ENCODE measurements at places on chromosomes 4 and X.

GRCh38 chr4:154779362-154779947 is 1.6 kb upstream of the RBM46 start:
- DNase-seq = no peak

DNA sequence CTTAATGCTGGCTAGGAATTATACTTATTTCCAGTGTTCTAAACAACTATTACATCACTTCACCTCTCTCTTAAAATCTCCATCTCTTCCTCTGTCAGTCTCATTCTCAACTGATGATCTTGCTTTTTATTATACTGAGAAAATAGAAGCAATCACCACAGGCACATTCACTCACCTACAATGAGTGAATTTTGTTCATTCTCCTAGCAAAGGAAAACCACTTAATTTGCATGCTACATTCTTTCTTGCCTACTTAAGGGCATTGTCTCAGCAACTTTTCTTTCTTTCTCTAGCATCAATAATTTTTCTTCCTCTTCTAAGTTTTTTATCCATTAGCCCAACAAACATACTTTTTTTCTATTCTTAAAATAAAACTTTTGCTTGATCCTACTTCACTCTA is 21.1 kb upstream of the USP38 start:
- no peak for DNase-seq

DNA sequence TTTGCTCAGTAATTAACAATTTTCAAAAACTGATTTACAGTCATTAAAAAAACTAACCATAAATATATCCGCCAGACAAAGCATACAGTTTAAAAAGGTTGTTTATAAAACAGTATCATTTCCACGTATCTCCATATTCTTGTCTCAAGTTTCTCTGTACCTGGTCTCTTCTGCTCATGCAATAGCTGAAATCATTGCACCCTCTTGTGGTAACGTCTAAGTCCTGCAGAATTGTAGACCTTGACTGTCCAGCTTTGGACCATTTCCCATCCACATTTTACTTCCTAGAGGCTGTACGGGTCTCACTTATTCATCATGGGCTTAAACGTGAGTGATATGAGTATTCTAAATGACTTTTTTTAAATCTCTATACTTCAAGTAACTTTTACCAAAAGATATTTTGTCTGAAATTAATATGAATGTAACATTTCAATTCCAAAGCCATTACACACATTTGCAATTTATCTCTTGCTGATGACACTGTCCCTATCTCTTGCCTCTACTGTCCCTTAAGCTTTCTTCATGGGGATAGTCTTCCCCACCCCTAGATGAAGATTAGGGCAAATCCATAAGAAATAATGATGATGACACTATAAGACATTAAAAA is 118.5 kb downstream of the BTC start:
- no peak for DNase-seq

DNA sequence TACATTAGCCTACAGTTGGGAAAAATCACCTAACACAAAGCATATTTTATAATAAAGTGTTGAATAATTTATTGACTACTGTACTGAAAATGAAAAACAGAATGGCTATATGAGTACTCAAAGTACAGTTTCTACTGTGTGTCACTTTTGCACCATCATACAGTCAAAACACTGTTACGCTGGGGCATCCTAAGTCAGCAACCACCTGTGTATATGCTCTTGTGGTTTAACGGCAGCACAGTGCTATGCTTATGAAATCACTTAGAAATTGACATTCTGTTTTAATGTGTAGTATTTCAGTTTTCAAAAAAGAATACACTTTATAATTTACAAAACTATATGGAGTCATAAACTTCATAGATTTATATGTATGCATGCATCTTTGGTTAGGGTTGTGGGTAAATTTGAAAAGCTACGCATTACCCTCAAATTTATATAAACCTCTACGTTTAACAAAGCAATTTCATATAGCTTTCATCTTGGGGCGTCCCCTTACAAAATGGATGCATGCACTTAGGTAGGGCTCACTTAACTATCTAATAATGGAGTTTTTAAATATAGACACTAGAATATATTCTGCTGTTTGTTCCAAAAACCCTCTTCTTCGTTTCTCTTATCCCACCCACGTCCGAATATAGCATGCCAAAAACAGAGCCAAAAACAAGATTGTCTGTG is 690 bp upstream of the NEIL3 start:
- no peak for DNase-seq

- no peak for DNase-seq
Measured at GRCh38 chr4:79898055-79898454, 175.0 kb downstream of the ANTXR2 start.

DNA sequence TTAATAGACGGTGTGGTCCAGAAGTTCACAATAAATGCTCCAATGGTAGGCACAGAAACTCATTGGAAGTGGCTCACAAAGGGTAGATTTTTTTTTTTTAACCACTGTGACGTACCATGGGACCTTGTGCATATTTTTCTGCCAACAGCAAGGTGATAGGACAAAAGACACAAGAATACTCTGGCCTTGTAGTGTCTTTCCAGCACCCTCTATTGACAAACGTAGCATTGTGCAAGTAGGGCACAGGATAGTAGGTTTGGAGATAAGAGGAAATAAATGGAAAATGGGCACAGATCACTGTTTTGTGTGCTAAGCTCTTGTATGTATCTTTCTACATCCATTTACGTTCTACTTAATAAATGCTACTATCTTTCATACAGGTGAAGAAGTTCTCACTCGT is 2054.9 kb downstream of the PCDH7 start:
- DNase-seq = no peak

DNA sequence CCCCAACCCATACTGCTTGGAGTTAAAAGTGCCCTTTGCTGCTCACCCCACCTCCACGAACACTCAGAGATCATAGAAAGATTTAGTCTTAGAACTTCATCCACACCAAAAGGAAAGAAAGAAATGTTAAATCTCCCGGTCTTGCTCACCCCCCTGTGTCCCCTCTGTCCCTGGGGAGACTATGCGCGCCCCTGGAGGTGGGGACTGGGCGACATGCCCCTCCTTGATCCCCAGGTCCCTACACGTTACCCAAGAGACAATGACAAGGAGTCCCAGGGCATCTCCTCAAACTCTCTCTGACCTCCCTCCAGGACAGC is 620 bp downstream of the ITM2A start:
- no peak for DNase-seq

DNA sequence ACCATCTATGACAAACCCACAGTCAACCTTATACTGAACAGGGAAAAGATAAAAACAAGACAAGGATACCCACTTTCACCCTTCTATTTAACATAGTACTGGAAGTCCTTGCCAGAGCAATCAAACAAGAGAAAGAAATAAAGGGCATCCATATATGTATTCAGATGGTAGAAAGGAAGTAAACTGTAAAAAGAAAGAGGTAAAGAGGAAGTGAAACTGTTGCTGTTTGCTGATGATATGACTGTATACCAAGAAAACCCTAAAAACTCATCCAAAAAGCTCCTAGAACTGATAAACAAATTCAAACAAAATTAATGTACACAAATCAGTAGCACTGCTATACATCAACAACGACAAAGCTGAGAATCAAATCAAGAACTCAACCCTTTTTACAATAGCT is 538.7 kb upstream of the PABPC4L start:
- no peak for DNase-seq

DNA sequence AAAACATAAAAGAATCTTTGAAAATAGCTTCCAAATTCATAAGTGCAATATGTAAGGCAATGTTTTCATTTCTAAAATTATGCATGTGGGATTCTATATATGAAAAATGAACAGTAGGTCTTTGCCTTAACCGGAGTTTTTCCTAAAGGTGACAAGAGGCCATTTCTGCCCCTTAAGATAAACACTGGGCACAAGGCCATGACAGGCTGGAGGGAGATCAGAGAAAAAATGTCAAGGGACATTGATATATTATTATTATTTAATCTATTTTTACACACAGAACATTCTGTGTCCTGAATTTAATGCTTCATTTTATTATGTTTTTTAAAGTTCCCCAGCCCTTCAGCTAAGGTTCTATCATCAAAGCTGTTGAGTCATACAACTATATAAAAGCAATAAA is 118.8 kb downstream of the CHM start:
- no peak for DNase-seq

DNA sequence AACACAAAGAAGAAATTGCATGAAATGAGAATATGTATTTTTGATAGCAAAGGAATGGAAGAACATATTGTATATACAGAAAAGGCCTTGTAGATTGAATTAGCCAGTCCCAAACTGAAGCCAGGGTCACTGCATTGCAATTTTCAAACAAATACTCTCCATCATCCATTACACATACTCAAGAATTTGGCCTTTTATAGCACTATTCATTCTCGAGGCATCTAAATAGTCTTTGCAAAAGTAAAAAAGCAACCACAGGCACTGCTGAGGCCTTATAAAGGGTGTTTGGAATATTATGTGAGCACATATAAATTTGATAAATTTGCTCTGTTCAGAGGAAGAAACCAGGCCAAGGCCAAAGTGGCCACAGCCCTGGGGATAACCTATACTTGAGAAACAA is 123.0 kb downstream of the ZNF827 start:
- no peak for DNase-seq

GRCh38 chrX:7941390-7942042 is 14.3 kb upstream of the PNPLA4 start:
- DNase-seq = no peak

GRCh38 chr4:89482251-89482650 is 174.7 kb upstream of the GPRIN3 start:
- DNase-seq = no peak

DNA sequence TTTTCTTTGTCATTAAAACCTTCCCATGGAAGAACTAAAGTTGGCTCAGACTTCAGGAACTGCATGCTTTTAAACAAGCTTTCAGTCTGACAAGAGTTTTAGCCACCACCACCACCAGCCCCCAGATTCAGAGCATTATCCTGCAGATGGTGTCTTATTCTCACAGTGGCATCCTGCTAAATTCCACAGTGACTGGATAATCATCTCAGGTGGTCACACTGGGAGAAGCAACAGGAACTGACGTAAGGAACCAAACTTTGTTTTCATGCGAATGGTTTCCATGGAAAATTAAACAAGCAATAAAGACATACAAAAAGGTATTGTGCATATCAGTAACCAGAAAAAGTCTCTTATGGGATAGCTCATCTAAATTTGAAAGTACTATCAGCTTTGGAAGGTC is 370.7 kb downstream of the FBXW7 start:
- no peak for DNase-seq

- DNase-seq = no peak
Measured at GRCh38 chr4:87657525-87657924, 7.4 kb downstream of the DMP1 start.

DNA sequence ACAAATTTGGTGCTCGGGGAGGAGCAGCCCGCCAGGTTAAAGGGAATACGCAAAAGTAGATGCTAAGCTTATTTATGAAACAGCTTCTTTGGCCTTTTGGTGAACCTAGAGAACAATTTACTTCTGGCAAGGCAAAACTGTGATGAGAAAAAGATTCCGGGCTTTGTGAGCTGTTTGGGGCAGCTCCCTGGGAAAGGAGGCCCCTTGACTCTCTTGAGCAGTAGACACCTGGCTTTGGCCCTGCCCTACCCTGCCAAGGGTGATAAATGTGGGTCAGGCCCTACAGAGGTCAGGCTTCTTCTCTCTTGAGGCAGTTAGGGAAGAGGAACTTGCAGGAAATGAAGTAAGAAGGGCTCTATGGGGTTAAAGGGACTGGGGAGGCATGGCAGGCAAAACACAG is 509.6 kb downstream of the MID1IP1 start:
- no peak for DNase-seq

DNA sequence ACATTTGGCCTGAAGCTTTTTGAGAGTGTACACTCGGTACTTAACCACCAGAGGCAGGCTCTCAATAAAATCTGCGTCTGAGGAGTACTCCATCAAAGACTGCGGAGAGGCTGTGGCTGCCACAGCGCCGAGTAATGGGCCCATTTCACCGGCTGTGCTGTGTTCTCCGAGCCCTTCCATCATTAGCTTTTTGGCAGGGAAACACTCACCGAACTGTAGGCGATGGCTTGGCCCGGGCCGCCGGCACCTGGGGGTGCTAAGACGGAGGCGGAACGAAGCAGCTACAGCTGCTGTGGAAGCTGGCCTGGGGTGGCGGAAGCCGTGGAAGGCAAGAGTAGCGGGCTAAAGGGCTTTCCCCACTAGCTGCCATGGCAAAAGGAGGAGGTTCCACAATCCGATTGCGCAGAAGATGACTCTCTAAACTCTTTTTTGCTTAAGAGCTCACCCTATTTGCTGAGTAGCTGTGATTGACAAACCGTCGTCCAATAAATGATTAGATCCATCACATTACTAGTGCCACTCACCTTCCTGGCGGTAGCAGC is 48.5 kb upstream of the PABPC1L2A start:
- DNase-seq = no peak

DNA sequence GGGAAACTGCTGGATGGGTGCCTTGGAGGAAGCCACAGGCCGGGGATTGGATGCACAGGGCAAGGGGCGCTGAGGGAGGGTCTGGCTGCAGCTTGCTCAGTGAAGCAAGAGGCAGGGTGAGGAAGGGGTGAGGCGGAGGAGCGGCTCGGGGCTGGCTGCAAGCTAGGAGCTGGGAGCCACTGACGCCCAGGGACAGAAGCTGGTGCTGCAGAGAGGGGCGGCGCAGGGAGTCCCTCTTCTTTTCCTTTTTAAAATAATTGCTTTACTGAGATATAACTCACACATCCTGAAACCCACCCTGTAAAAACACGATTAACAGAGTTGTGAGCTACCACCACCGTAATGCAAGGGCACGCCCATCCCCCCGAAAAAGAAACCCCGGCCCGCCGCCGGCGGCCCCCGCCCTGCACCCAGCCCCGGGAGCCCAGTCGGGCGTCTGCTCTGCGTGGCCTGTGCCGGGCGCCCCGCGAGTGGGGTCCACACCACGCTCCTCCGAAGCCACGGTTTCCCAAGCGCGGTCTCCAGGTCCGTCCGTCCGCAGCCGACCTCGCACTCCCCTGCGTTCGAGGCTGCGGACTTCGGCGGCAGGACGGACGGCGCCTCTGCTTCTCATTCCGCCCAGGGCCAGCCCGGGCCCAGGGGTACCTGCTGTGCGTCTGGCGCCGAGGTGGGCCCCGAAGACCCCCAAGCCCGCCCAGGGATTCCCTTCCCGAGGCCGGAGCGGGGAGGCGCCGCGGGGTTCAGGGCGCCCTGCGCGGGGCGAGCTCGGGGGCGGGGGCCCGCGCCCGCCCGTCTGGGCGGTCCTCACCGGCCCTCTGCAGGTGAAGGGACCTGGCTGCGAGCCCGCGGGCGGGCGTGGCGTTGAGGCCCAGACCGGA is 866 bp upstream of the UVSSA start:
- no peak for DNase-seq

GRCh38 chr4:93359586-93359985 is 469.0 kb upstream of the ATOH1 start:
- DNase-seq = no peak

GRCh38 chr4:13857800-13858199 is 230.3 kb upstream of the BOD1L1 start:
- DNase-seq = no peak

DNA sequence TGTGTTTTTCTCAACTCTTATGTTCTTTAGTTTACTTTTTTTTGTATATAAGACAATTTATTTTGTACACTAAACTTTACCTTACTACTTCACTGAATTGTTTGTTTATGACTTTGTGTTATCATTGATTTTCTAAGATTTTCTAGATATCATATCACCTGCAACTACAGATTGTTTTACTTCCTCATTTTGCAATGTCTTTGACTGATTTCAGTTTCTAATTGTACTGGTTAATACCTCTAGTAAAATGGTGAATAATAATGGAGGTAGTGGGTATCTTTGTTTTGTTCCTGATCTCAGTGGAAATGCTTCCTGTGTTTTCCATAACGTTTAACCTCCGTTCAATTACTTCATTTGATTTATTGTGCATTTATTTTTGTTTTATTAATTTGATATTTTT is 490.2 kb downstream of the TLL1 start:
- DNase-seq = no peak

- DNase-seq = no peak
Measured at GRCh38 chr4:147487616-147488015, 6.7 kb downstream of the EDNRA start.

GRCh38 chrX:39438603-39439602 is 637.6 kb downstream of the MID1IP1 start:
- no peak for DNase-seq
